Myocyte (in vitro differentiated cells): ENCODE measurements at places on chromosomes 2 and 18. TPM values are rescaled to one million over a fixed set of nuclear protein-coding genes. Genes with fewer than 3 reads are reported as not detected.

GRCh38 chr2:101012054-101012705 is 10.1 kb downstream of the RPL31 start:
- DNase-seq: no peak

DNA sequence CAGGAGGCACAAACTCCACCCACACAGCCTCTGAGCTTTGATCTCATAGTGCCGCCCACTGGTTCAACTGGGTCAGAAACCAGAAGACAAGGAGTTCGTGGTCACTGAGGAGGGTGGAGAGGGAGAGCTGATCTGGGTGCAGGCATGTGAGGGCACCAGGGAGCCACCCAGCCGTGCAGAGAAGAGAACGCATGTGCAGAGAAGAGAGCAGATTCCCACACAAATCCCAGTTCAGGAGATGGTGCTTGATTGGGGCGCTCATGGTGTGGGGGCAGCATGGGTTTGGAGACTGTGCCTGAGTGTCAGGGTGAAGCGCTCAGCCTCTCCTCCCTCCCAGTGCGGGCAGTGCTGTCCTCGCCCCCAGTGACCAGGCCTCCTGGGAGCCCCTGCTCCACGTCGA is 375.2 kb upstream of the MYT1L start:
- DNase-seq: no peak

DNA sequence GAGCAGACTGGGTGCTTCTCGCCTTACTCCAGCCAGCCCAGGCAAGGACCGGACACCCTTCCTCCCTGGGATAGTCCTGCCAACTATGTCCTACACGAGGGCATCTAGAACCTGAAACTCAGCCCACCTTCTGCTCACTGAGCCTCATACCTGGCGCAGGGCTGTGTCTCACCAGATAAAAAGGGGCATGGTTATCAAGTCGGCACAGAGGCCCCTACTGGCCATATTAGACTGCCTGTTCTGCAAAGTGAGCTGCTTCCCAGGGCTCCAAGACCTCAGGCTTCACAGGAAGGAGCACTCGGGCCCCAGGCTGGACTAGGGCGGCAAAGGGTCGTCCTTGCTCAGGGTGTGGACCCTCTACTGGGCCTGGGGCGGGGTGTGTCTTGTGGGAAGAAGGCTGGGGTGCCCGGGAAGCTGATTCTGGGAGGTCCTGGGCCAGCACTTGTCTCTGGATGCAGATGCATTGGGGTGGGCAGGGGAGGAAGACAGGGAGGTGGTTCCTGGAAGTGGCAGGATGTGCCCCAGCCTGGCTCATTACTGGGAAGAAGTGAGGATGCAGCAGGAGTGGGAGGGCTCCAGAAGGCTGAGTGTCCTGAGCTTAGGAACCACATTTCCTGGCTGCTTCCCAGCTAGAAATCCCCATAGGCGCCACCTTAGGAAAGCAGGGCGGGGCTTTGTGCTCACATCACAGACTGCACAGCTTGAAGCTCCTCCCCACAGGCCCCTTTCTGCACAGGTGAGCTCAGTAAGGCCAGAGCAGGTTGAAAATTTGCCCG is 19.6 kb downstream of the EHD3 start:
- no peak for DNase-seq

GRCh38 chr2:203432811-203433210 is 102.3 kb downstream of the RAPH1 start:
- peak; percentile 37 for DNase-seq

GRCh38 chr2:65357095-65357958 is 75.1 kb downstream of the SPRED2 start:
- DNase-seq: no peak

GRCh38 chr2:95539290-95539689 is 52.5 kb upstream of the TRIM43 start:
- no peak for DNase-seq

DNA sequence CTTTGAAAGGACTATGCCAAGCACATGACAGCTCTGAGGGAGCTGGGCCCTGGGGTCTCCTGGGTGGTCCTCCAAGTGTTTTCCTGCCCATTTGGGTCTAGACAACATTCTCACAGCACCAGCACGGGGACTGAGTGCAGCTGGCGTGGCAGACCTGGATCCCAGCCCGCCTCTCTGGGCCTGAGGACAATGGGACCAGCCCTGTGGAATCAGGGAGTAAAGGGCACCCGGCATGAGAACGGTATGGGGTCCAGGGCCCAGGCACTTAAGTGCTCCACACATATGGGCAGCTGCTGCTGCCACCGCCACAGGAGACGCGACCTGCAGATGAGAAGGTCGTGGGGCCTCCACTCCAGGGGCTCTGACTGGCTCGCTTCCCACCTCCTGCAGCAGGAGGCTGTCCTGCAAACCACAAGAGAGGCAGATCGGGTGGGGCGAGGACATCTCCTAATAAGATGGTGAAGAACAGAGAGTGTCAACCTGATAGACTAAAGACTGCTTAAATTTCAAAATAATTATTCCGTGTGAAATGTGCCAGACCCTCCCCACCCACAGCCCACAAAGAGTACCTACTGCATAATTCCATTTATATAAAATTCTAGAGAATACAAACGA is 46.3 kb downstream of the FAM178B start:
- DNase-seq: no peak

DNA sequence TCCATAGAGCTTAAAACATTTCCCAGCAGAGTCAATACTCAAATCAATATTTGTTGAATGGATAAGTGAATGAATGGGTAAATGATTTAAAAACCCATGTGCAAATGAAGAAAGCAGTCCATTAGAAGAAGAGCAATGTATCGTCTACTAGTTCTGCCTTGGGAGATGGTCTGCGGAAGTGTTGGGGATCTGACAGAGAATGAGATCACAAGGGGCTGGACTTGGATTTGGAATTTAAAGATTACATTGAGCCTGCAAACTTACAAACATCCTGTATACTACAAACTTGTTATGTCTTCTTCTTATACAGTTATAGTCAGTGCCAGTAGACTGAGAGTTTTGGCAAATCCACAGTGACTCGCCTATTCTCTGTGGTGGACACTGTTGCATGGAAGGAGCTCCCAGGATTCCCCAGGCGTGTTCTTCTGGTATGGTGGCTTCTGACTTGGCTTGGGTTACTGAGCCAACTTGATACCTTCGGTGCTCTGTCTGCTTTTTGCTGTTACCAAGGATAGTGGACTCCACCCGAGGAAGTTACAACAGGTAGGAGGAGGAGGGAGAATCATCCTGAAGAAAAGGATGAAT is 163.3 kb upstream of the SERPINE2 start:
- no peak for DNase-seq

GRCh38 chr2:74199871-74200305 is 1.5 kb downstream of the MTHFD2 start:
- no peak for DNase-seq

- DNase-seq: no peak
Observed at GRCh38 chr2:189442468-189442867, 1.2 kb downstream of the WDR75 start.

GRCh38 chr2:176745543-176746200 is 466.9 kb upstream of the HNRNPA3 start:
- no peak for DNase-seq

GRCh38 chr2:210461401-210461800 is 15.2 kb downstream of the LANCL1 start:
- no peak for DNase-seq

The AFF3 gene
- under 0.01 TPM in 1 of 2 replicates, not detected in the other for total RNA-seq

The IL1F10 gene
- total RNA-seq: not detected in 2 replicates

The DCDC2C gene
- total RNA-seq: not detected in 2 replicates

The RESP18 gene
- total RNA-seq: not detected in 2 replicates

The MDH1B gene
- total RNA-seq: 0.32 and 1.1 TPM in 2 replicates
